Activated CD8-positive, alpha-beta T cell treated with anti-CD3 and anti-CD28 coated beads for 36 hours (primary cell): ENCODE measurements at places on chromosomes 6 and 20.
A peak's percentile ranks its signal among the peaks of the same experiment; 100 is the strongest.

- no peak for DNase-seq
These were observed 77.9 kb downstream of the RFX6 start for GRCh38 chr6:116954938-116955337.

DNA sequence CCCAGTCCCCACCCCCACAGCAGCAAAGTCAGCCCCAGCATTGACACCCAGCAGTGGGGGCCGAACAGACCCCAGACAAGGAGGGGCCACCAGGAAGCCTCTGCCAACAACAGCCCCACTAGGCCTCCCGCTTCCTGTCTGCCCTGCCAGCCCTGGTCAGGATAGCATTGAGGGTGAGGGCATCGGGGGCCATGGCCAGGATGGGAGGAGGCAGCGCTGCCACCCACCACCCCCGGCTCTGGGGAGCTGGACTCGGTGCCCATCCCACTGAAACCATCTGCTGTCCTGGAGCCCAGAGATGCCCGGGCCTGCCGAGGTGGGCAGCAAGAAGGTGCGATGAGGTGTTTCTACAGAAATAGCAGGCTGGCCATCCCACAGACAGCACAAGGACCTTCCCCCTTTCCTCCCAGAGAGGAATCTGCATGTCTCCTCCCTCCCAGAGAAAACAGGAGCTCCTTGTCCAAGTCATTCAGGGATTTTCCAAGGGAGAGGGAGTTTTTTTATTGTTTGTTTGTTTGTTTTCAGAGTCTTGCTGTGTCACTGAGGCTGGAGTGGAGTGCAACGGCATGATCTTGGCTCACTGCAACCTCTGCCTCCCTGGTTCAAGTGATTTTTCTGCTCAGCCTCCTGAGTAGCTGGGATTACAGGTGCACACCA, 62.1 kb upstream of the BHLHE23 start:
- DNase-seq = no peak

- no peak for DNase-seq
These were observed 151.3 kb downstream of the F13A1 start for GRCh38 chr6:6169141-6169540.

- DNase-seq = no peak
These were observed 10.7 kb downstream of the TMEM181 start for GRCh38 chr6:158570681-158570962.

GRCh38 chr20:33437141-33437911, 6.2 kb downstream of the SNTA1 start:
- DNase-seq = no peak

- peak; percentile 68 for DNase-seq
These were observed 17.6 kb upstream of the EIF2S2 start for GRCh38 chr20:34129518-34130162.

- DNase-seq = no peak
These were observed at the start of gene CRISP1 for GRCh38 chr6:49866485-49866943. Gene CRISP1, minus strand, starts transcription at chr6:49866535. Its CDS starts 9,135 bp downstream, at chr6:49857400.

DNA sequence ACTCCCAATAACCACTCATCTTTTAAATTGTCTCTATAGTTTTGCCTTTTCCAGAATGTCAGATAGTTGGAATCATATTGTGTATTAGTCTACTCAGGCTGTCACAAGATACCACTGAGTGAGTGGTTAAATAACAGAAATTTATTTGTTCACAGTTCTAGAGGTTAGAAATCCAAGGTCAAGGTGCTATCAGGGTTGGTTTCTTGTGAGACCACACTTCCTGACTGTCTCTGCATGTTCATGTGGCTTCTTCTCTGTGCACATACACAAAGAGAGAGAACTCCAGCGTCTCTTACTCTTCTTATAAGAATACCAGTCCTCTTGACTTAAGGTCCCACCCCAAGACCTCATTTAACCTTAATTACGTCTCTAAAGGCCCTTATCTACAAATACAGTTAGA, 23.9 kb upstream of the PRSS35 start:
- no peak for DNase-seq

GRCh38 chr20:58874469-58874868, 22.0 kb downstream of the GNAS start:
- DNase-seq = no peak

GRCh38 chr6:49522710-49523593, 23.2 kb downstream of the GLYATL3 start:
- no peak for DNase-seq

DNA sequence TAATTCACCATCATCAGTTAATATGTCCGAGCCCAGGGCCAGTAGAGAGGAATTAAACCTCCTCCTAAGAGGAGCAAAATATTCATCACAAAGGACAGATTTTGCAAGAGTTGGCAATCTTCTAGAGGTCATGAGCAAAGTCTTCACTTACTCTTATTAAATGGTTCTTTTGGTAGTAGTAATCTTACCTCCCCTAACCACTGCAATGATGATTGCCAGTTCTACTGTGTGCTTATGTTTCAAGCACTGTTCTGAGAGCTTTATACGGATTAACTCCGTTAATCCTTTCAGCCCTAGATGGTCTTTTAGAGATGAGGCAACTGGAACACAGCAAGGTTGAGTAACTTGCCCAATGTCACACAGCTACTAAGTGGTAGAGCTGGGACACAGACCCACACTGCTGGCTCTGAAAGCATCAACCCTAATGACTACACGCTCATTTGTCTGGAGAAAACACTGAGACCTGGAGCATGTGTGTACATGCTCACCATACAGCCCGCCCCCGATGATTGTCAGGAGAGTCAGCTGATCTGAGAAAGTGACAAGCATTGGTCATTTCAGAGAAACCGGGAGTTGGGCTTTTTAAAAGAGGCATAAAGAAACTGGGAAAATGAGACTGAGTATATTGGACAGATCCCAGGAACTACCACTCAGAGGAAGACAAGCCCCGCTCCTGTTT, 276.0 kb downstream of the NRN1 start:
- no peak for DNase-seq

DNA sequence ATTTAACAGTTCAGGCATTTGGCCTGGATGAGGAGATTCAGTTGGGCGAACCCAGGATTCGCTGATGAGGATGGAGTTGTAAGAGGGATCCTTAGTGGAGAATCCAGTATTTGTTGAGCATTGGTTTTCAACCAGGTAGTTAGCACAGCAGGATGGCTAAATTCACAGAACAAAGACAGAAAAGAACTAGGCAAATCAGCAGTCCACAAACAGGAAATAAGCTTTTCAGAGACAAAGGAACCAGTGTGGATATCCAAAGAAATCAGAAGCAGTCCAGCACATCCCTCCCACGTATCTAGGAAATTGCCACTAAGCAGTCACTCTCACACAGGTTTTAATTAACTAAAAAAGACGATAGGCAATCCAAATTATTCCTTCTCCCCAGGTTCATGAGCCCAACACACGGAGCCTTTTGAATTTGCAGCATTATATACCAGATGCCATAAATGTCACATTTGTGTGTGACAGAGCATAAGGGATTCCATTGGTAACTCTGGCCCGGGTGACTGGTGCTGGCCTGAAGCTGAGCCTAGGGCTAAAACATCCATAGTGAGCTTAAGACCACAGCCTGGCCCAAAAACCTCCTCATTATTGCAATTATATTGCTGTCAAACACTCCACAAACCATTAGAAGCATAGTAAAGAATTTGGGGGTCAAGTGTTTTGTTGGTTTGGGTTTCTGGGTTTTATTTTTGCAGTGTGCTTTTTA, 131.5 kb downstream of the SOBP start:
- DNase-seq = no peak

DNA sequence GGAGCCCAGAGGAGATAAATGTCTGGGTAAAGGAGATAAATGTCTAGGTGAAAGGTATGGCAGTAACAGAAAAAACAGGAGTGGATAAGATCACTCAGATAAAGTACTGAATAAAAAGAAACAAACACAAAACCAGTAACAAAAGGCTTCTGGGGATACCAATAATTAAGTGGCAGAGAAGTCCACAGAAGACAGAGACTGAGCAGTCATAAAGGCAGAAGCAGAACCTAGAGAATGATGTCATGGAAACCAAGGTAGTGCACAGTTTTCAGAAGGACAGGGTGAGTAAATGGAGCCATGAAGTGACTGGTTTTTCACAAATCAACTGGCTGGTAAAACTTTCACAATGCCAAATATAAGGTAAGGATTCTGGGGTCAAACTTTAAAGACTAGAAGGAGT, 80.9 kb upstream of the PLN start:
- DNase-seq = no peak

DNA sequence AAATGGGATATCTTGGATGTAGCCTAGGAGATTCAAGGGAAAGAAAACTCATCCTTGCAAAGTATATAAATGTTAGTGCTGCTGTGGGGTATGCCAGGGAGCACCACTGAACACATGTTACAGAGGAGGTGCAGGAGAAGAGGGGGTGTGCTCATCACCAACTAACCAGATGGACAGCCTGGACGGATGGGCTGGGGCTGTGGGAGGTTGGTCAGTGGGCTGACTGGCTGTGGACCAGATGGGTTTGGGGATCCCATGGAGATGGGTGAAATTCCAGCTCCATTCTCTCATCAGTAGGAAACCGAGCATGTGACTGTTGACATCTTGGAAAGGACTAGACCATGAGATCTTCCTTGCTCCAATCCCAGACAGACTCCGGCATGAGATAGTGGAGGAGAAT, 201.0 kb downstream of the LRFN2 start:
- no peak for DNase-seq

DNA sequence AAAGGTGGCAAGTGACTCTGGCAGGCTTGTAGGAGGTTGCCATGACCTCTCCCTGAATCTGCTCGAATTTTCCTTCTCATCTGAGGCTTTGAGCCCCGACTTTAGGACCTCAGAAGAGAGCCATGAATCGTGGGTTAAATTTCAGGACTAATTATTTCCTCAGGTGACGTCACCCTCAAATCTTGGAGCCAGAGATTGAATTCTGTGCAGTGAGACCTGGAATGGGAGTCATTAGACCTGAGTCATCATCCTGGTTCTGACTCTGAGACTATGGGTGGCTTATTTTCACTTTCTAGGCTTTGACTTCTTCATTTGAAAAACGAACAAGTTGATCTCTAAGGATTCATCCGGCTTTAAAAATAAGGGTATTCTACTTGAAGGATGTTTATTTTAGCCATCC, 48.5 kb upstream of the PDYN start:
- no peak for DNase-seq

GRCh38 chr6:63930848-63931247, 295.2 kb downstream of the PHF3 start:
- DNase-seq = no peak
